PC-3 (cell line): ENCODE measurements at places on chromosomes 13 and 19. TPM values are rescaled to one million over a fixed set of nuclear protein-coding genes. Genes with fewer than 3 reads are reported as not detected.

DNA sequence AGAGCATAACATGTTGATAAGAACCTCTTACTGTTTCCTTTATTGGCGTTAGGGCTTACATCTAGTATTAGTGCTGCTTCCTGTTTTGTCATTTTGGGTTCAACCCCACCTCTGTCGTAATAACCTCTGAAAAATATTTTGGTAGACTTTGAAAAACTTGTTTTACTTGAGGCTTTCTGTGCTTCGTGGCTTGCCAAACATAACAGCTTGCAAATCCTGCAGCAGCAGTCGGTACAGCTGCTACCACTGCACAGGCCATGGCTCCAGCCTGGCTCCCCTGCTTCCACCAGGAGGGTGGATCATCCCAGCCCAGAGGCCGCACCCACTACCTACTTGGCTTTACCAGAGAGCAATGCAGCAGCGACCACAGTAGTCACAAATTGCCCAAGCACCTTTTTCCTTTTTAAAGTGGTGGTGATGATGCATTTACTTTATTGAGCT is 11.8 kb upstream of the CEACAM4 start:
- H3K27ac ChIP-seq, result no peak overlapping the region
- no peak overlapping the region for H3K4me3 ChIP-seq
- H3K27me3 ChIP-seq, result peaks cover 12% of the 10 kb centered on the region; the same call in 1 of the 2 replicates
- DNase-seq, result no peak
- H3K36me3 ChIP-seq, result no peaks in the 10 kb centered on the region

DNA sequence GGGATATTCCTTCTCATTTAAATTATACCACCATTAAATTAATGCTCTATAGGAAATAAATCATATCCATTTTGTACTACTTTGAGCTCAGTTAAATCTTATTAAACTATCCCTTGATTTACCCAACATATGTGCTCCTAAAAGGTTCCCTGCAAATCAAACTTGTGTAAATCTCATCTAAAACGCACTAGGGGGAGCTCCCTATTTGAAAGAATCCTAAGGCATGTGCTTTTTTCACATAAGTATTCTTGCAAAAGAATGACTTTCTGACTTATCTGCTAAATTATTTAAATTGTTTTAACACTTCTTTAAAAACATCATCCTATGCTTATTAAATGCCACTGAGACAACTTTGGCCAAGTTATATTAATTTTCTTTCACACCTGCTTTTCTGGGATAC is 7.9 kb downstream of the INTS6 start:
- H3K4me1 ChIP-seq, result no peaks in the 10 kb centered on the region; the same call in 1 of the 2 replicates
- H3K27ac ChIP-seq, result no peak overlapping the region
- DNase-seq, result peak; percentile 45
- H3K27me3 ChIP-seq, result no peaks in the 10 kb centered on the region
- H3K4me3 ChIP-seq, result no peak overlapping the region

- no peaks in the 10 kb centered on the region for H3K36me3 ChIP-seq
- H3K4me1 ChIP-seq, result no peaks in the 10 kb centered on the region; the same call in 1 of the 2 replicates
- H3K4me3 ChIP-seq, result peak overlapping the region; percentile 81; the same call in 1 of the 2 replicates
- DNase-seq, result no peak
- H3K27me3 ChIP-seq, result no peaks in the 10 kb centered on the region
Observed at GRCh38 chr19:927351-927779, 1.5 kb downstream of the ARID3A start.

GRCh38 chr13:78176880-78177279 is 258.2 kb upstream of the EDNRB start:
- H3K36me3 ChIP-seq, result no peaks in the 10 kb centered on the region
- H3K27ac ChIP-seq, result no peak overlapping the region
- DNase-seq, result no peak
- H3K27me3 ChIP-seq, result no peaks in the 10 kb centered on the region

- H3K27me3 ChIP-seq, result no peaks in the 10 kb centered on the region
- 0 out of 2 replicates have a peak, but pooled peaks cover 3% of the 10 kb centered on the region for H3K36me3 ChIP-seq
- H3K4me3 ChIP-seq, result no peak overlapping the region
- no peak overlapping the region for H3K27ac ChIP-seq
Observed at GRCh38 chr13:51684076-51684475, 99.8 kb downstream of the WDFY2 start.

FGF9 gene
- not detected in 2 replicates for total RNA-seq

DNA sequence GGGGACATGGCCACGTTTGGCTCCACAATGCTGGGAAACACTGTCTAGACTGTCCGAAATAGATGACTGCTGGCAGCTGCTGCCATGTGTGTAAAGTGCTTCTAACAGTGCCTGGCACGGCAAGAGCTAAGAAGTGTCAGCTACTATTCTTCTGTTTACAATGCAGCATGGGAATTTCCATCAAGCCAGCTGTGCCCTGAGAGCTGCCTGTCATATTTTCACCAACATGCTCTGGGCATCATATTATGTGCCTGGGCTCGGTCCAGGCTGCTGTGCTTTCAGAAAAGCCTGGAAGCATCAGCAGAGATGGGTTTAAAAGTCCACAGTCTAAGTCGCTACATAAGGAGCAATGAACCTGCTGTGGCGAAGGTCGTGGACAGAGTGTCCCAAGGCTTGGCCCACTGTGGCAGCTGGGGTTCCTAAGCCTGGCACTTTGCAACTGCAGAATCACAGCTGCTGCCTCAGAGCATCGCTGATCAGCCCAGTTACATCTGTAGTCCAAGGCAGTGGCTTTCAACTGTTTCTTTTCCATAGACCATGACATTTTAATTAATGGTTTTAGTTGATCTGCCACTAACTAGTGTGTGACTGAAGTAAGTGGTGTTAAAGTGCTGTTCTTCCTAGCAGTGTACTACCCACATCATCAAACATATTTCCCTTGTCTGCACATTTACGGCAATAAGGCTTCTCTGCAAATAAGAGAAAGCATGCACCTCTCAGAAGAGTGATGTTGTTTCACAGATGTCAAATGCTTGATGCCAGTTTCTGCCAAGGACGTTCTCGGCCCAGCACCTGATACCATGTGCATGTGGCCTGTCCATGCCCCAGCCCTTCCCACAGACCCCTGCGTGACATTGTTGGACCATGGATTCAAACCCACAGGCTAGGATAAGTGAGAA is 95.7 kb upstream of the C1QTNF9B start:
- no peak overlapping the region for H3K4me3 ChIP-seq
- no peaks in the 10 kb centered on the region for H3K27me3 ChIP-seq
- no peak overlapping the region for H3K27ac ChIP-seq
- DNase-seq, result no peak
- no peaks in the 10 kb centered on the region for H3K36me3 ChIP-seq

DNA sequence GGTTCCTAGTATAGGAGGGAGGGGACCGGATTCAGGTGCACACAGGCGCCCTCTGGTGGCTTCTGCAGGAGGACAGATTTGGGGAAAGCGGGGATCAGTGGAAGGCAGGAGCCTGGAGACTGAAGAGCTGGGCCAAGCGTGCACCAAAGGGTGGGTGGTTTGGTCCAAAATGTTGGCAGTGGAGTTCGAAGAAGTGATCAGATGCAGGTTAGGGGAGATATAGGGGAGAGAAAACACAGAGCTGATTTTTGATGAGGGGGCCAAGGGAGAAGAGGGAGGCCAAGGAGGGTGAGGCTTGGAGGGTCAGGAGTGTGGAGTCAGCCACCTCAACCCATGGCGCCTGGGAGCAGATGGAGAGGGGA is 6.8 kb upstream of the CARM1 start:
- no peaks in the 10 kb centered on the region for H3K36me3 ChIP-seq
- no peak overlapping the region for H3K4me3 ChIP-seq
- peak; percentile 90 for DNase-seq
- no peak overlapping the region for H3K27ac ChIP-seq
- H3K4me1 ChIP-seq, result peaks cover 3% of the 10 kb centered on the region; the same call in 1 of the 2 replicates

DNA sequence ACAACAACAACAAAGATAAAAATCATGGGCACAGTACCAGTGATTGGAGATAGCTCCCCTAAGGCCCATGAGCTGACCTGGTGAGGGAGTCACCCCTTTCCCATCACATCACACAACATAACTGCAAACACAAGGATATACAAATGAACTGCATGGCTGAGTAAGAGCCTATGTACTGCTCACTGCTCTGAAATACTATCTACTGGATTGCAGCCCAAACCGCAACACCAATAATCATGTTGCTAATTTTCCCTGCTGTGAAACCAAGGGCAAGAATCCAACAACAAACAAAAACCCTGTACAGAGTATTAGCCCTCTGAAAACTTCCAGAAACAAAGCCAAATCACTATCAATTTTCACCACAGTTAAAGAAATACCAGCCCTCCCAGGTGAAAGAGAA is 1893.2 kb downstream of the PCDH9 start:
- H3K27ac ChIP-seq, result no peak overlapping the region
- H3K4me3 ChIP-seq, result no peak overlapping the region
- no peaks in the 10 kb centered on the region for H3K27me3 ChIP-seq
- H3K4me1 ChIP-seq, result no peaks in the 10 kb centered on the region
- no peak for DNase-seq

GRCh38 chr19:42193294-42193693 is 24.2 kb downstream of the DEDD2 start:
- no peaks in the 10 kb centered on the region for H3K36me3 ChIP-seq
- H3K4me1 ChIP-seq, result peaks cover 30% of the 10 kb centered on the region
- H3K27ac ChIP-seq, result peak overlapping the region; percentile 74
- no peak overlapping the region for H3K4me3 ChIP-seq
- no peaks in the 10 kb centered on the region for H3K27me3 ChIP-seq

DNA sequence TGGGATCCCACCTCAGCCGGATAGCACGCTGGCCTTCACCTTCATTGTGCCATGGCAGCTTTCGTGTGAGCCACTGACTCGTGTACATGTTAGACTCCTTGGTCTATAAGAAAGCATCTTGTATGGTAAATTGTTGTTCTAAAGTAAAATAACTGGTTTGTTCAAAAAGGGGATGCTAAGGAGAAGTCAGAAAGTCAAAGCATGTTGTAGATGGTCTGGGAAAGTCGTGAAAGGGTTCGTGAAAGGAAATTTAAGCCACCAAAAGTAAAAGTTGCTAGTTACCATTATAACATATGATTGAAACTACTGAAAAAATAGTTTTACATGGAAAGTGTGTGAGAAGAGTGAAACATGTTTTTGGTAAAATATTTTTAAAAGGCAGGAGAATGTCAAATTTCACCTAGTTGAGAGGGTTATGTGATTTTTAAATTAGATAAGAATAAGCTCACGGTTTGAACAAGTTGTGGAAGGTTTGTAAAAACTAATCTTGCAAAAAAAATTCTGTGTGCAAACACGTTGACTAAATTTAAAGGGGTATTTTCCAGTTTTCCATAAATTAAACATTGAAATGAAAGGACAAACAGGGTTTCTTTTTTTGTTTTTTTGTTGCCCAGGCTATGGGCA is 23.4 kb downstream of the DPRX start:
- H3K4me1 ChIP-seq, result no peaks in the 10 kb centered on the region
- no peak overlapping the region for H3K4me3 ChIP-seq
- no peak for DNase-seq
- H3K36me3 ChIP-seq, result no peaks in the 10 kb centered on the region
- H3K27ac ChIP-seq, result no peak overlapping the region

GRCh38 chr13:23695711-23696464 is 125.7 kb downstream of the TNFRSF19 start:
- no peaks in the 10 kb centered on the region for H3K27me3 ChIP-seq
- H3K4me3 ChIP-seq, result no peak overlapping the region
- H3K27ac ChIP-seq, result no peak overlapping the region
- no peaks in the 10 kb centered on the region for H3K4me1 ChIP-seq

CELF5 gene
- total RNA-seq, result 0.44 and 0.75 TPM in 2 replicates

DNA sequence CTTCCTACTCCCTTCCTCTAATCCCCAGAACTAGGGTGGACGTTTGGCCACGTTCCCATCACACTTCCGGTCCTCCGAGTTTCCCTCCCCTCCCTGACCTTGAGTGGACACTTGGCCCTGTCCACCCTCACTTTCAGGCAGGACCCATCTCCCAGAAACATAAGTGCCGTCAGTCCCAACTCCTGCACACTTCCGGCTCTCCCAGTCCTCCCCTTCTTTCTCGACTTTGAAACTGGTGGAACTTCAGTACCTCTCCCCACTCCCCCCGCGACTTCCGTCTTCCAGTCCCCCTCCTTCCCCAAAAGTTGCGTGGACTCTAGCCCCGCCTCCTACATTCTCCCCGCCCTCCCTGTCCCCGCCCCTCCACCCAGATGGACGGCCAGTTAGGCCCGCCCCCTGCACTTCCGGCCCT is 278 bp upstream of the ZNF274 start:
- H3K4me1 ChIP-seq, result no peaks in the 10 kb centered on the region; the same call in 1 of the 2 replicates
- H3K27me3 ChIP-seq, result no peaks in the 10 kb centered on the region

GRCh38 chr13:50993371-50993770 is 83.8 kb downstream of the RNASEH2B start:
- no peaks in the 10 kb centered on the region for H3K36me3 ChIP-seq
- no peak for DNase-seq
- H3K27me3 ChIP-seq, result no peaks in the 10 kb centered on the region
- no peak overlapping the region for H3K27ac ChIP-seq
